Left lung (tissue), 14 donors: ENCODE measurements at places on chromosomes 5 and 9. TPM values are rescaled to one million over a fixed set of nuclear protein-coding genes. Genes with fewer than 3 reads are reported as not detected.

Gene SLC46A2
- polyA plus RNA-seq: 1.1 TPM

Gene MARCHF11
- polyA plus RNA-seq: not detected

Gene OLFM1
- 6.8 TPM for polyA plus RNA-seq

GRCh38 chr9:91282292-91282691 lies 79.4 kb downstream of the AUH start:
- no peak for DNase-seq

- DNase-seq: no peak
Measured at GRCh38 chr9:6506571-6506970, 93.6 kb downstream of the UHRF2 start.

DNA sequence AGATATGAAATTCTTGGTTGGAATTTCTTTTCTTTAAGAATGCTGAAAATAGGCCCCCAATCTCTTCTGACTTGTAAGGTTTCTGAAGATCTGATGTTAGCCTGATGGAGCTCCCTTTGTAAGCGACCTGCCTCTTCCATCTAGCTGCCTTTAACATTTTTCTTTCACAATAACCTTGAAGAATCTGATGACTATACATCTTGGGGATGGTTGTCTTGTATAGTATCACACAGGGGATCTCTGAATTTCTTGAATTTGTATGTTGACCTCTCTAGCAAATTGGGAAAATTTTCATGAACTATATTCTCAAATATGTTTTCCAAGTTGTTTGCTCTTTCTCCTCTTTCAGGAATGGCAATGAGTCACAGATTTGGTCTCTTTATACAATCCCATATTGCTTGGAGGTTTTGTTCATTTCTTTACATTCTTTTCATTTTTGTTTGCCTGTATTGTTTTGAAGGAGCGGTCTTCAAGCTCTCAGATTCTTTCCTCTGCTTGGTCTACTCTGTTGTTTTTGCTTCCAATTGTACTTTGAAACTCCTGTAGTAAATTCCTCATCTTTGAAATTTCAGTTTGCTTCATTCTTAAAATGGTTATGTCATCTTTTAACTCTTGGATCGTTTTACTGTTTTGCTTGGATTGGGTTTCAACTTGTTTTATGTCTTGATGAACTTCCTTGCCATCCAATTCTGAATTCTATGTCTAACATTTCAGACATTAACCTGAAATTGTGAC lies 245.2 kb upstream of the TARS1 start:
- DNase-seq: no peak

DNA sequence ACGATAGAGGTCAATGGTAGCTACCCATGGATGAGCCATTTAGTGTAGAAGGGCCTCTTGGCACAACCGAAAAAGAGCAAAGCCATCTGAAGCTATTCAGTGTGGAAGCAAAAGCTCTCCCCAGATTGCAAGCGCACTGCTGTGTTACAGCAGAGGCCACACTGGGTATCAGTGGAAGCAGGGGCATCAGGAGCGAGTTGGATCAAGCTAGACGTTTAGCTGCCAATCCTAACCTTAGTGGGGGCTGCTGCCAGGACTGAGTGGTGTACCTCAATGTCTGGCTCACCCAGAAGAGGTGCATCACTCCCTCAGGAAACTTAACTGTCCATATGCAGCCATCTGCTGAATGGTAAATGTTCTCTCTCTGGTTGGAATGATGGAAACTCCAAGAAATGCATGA lies 44.5 kb downstream of the RAPGEF1 start:
- no peak for DNase-seq

GRCh38 chr9:131436376-131436775 lies 42.5 kb downstream of the PRRC2B start:
- DNase-seq: no peak

Gene OMD
- polyA plus RNA-seq: 0.47 TPM

Gene PCDHGA9
- 6.0 TPM for polyA plus RNA-seq

- DNase-seq: no peak
Measured at GRCh38 chr5:88695931-88696330, 187.1 kb downstream of the MEF2C start.

GRCh38 chr9:83707518-83707767 lies 315 bp downstream of the UBQLN1 start:
- no peak for DNase-seq

DNA sequence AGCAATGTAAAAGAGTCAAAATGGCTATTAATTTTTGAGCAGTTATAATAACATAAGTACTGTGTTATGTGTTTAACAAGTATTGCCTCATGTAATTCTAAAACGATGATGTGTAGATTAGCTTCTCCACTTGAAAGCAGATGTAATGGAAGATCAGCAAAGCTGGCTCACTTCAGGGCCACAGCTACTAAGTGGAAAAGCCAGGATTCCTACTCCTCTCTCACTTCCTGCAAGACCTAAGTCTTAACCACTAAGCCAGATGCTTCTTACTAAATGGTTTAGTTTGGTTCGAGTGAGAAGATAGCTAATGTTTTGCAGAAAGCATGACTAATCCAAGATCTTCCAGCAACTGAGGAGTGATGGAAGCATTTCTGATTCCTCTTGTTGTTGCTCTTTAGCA lies 15.7 kb upstream of the TNC start:
- no peak for DNase-seq

DNA sequence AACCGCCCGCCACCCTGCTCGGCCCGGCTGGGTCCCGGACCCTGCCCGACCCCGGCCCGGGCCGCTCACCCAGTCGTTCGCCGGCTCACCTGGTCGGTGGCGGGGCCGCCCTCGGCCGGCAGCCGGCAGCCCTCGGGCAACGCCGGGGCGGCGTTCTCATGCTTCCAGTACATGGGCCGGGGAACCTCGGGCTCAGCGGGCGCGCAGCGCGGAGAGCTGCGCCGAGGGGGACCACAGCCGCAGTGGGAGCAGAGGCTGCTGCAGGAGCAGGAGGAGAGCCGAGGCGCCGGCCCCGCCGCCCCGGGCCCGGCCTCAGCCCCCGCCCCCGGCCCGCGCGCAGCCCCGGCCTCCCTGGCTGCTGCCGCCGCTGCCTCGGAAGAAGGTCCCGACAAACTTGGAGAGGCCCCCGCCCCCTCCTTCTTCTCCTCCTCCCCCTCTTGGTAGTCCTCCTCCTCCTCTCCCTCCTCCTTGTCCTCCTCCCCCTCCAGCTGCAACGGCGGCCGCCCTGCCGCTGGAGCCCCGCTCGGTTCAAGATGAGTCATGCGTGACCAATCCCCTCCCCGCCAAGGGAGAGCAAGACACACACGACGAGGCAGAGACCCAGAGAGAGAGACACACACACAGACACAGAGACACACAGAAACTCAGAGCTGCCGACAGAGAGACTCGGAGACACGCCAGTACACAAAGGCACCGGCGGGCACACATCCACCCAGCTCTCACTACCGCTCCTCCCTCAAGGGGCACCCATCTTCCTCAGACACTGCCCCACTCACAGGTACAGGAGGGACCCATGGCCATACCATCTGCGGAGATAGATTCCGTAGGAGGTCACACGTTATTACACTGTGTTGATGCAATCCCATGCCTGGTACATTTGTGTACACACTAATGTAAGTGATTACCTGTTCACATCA lies at the start of gene LHX6:
TSS of gene LHX6 (minus strand) at position 390 of the 917 bp plus-strand sequence. CDS start at position 173, 217 bp downstream.
- no peak for DNase-seq

DNA sequence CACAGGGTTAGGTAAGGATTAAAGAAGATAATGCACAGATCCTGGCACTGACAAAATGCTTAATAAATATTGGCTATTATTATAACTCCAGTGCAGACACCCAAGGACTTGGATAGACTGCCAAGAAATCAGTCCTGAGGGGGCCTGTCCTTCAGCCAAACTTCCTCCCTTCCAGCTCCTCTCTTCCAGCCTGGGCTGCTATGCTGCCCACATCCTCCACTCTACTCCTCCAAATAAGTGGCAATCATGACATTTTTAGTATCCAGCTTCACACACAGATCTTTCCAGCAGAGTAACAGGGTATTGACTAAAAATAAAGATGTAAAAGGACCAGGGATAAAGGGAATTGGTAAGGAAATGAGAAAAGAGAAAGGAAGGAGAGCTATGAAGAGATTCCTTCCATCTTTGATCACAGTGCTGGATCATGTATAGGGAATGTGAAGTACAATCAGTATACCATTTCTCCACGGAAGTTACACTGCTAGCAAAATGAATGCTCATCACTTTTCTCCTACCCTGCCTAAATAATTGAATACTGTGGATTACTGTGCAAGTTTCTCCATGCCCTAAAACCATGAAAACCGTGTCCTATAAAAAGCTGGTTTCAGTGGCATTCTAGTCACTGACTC lies 136.0 kb upstream of the OSMR start:
- no peak for DNase-seq

Gene RGMB
- 16.0 TPM for polyA plus RNA-seq

DNA sequence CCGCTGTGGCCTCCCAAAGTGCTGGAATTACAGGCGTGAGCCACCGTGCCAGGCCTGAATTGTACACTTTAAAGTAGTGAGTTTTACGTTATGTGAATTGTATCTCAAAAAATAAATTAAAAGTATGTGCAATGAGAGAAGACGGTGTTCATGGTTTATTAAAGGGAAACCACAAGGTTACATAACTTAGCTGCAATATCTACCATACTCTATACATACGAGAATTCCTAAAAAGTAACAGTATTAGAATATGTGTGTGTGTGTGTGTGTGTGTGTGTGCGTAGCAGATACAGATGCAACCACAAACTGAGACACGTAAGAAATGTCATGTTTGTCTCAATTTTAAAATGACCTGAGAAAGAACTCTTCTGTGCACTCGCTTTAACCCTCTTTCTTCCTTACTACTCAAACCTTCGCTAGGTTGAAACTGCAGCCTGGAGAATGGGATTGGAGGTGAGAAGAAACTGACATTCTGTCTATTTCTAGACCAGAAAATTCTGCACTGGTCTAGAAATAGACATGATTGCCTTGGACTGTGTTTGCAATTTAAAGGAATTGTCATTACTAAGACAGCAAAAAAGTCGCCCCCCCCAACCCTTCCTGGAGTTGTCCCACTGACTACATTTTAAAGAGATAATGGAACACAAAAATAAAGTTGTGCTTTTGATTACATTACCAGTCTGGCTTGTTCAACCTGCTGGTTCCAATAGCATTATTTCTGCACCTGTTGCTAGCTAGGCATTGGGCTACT lies 167.0 kb downstream of the RGS3 start:
- DNase-seq: peak; percentile 25

GRCh38 chr5:172370648-172371545 lies 83.4 kb downstream of the SH3PXD2B start:
- no peak for DNase-seq

DNA sequence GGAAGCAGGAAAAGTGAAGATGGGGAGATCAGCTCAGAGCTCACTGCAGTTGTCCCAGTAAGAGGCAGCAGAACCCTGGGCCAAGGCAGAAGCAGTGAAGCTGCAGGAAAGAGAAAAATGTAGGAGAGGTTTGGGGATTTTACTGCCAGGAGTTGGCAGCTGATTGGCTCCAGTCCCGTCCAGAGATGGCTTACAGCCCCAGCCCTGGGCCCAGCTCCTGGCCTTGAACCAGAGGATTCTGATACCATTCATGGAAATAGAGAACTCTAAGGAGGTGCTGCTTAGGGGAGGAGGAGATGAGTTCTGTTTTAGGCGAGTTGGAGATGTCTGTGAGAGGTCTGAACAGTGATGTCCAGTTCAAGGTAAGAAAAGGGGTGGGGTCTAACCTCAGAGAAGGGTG lies 4.6 kb downstream of the MORN5 start:
- no peak for DNase-seq

DNA sequence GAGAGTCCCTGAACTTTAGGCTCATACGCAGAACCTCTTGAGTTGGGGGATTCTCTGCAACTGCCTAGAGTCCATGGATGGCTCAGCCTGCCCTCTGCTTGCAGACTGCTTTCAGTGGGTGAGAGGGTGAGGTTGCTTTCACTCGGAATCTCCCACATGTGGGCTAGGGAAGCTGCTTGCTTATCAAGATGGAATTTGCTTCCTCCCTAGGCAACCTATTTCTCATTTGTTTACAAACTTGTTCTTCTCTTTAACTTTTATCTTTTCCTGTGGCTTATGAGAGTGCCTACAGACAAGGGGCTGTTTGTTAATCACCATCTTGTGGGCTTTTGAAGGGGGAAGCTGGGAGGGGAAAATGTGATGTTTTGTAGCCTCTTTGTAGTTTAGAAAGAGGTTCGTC lies 10.0 kb downstream of the TLE4 start:
- no peak for DNase-seq

Gene RNF44
- polyA plus RNA-seq: 61.7 TPM

Gene IRF1
- 17.3 TPM for polyA plus RNA-seq

Gene PCDHGA8
- polyA plus RNA-seq: 0.99 TPM

DNA sequence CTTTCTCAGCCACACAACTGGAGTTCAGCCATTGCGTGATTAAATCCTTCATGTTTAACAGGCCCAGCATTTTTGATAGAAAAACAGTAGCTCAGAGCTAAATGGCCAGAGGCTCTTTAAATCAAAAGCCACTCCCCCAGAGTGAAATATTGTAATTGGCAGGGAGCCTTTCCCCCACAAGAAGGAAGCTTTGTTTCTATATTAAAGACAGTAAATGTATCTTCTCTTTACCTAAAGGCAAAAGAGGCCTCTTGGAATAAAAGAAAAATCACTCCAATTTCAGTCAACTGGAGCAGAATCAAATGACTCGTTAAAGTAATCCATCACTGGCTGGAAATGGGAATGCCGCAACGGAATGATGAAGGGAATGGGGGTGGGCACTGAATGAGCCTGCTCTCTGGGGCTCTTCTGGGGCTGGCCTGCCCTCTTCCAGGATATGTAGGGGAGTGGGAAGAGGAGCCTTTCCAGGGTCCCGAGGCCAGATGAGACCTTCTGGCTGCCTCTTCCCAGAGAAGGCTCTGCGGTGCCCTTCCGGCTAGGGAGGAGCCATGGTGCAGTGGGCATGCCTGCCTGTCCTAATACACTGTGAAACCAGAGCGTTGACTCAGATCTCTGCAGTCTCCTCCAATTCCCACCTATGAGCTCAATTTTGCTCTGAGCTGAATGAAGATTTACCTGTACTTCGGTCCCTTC lies 45.2 kb downstream of the ANKDD1B start:
- DNase-seq: no peak
